Nasal cavity respiratory epithelium epithelial cell of viscerocranial mucosa (primary cell): ENCODE measurements at places on chromosomes 13 and 19. TPM values are rescaled to one million over a fixed set of nuclear protein-coding genes. Genes with fewer than 3 reads are reported as not detected.

Gene CEACAM3
- total RNA-seq, result 0.07 TPM in 1 of 2 replicates, not detected in the other

Gene SLAIN1
- total RNA-seq, result 0.28 and 0.34 TPM in 2 replicates

Gene KMT2B
- 4.1 and 21.1 TPM in 2 replicates for total RNA-seq

Gene ATP8B3
- under 0.01 and 1.1 TPM in 2 replicates for total RNA-seq

Gene FSD1
- total RNA-seq, result under 0.01 and 0.07 TPM in 2 replicates

Gene SIPA1L3
- 6.8 and 24.1 TPM in 2 replicates for total RNA-seq

Gene ADGRE1
- total RNA-seq, result not detected in 2 replicates
